ENCODE measurements at places on chromosomes 1 and 21.

- DNase-seq: no peak
Observed at GRCh38 chr1:6416295-6416656, 3.4 kb downstream of the HES2 start.

GRCh38 chr21:26715878-26716506, 129.2 kb downstream of the ADAMTS1 start:
- peak; percentile 7 for DNase-seq

- no peak for DNase-seq
Observed at GRCh38 chr1:100556181-100556580, 18.2 kb downstream of the GPR88 start.

DNA sequence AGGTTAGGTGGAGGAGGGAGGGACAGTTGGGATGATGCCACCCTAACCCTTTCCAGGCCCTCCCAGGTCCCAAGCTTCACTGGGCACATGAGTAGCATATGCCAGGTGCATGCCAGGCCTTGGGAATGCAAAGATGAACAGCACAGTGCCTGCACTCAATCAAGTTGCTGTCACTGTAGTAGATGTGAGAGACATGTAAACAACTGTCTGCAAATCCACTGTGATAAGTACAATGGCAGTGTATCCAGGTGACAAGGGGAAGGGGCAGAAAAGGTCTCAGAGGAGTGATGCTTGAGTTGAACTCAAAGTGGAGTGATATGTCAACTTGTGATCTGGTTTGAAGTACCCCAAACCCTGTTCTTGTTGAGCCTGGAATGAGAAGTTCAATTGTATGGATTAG, 49.5 kb upstream of the LRRN2 start:
- DNase-seq: no peak

DNA sequence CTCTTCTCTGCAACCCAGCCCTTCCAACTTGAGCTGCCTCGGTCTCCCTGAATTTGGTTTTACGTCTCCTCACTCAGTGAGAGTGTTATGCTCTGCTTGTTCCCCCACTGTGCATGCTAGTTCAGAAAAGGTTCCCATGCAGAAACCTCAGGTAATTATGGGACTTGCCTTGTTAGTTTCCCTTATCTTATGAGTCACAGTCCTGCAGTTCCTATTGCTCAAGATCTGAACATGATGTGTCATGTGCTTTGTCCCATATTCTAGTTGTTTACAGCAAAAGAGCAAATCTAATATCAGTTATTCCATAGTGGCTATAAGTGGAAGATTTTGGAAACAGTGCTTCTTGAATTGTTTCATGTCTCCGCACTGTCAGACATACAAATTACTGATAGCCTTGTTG, 74.4 kb downstream of the DUSP10 start:
- no peak for DNase-seq

GRCh38 chr1:110240476-110241210, 30.5 kb downstream of the KCNC4 start:
- DNase-seq: no peak

GRCh38 chr1:202593845-202594244, 116.4 kb downstream of the SYT2 start:
- DNase-seq: no peak
